T47D (cell line): ENCODE measurements at places on chromosomes 2 and 18.

GRCh38 chr2:128086244-128086643 is 4.8 kb upstream of the UGGT1 start:
- DNase-seq = no peak

DNA sequence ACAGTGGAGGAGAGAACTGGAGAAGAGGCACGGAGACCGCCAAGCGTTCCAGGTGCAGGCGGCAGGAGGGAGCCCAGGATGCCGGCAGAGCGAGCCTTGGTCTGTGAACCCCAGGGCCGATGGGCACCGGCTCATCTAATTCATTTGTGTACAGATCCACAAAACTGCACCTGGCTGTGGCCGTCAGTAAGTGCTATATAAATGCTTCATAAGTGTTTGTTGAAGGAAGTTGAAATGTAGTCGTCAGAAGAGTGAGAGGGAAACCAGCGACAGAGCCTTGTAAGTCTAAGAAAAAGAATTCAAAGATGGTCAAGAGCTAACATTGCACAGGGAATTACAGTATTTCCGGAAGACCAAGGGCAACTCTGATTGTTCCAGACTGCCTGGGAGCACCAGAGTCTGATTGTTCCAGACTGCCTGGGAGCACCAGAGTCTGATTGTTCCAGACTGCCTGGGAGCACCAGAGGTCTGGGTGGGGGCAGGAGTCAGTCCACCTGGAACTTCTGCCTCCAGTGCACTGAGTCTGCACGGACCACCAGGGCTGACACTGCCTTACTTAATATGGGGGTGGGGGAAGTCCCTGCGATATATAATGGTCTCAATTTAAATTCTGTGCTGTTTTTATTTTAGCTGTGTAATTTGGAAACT is 112.3 kb downstream of the BCL2 start:
- no peak for DNase-seq

DNA sequence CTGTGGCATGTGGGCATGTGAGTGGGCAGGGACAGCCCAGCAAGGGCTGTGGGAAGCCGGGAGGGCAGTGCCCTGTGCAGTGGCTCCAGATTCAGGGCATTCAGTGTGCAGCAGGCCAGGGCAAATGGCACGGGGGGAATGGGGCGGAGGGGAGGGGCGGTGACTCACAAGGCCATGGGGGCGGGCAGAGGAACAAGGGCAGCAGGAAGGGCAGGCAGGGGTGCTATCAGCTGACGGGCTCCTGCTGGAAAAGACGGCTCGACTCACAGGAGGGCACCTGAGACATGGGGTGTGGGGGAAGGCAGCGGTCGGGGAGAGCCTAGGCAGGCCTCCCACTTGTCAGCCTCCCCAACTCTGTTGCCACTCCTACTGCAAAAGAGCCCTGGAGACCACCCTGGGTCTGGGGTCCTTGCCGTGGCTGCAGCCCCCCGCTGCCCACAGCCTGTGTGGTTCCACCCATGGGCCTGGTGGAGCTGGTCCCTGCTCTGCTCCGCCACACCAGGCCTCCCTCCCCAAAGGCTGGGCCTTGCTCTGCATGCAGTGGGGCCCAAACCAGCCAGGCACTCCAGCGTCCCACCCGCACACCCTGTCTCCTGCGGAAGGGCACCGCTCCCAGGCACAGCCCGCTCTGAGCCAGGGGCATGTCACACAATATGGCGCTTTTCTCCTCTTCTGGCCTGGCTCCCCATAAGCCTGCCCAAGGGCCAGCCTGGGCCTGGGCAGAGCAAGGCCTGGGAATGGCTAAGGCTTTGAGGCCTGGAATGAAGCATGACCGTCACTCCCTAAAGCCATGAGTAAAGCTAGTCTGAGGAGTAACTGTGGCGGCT is 25.9 kb downstream of the HS6ST1 start:
- DNase-seq = no peak

DNA sequence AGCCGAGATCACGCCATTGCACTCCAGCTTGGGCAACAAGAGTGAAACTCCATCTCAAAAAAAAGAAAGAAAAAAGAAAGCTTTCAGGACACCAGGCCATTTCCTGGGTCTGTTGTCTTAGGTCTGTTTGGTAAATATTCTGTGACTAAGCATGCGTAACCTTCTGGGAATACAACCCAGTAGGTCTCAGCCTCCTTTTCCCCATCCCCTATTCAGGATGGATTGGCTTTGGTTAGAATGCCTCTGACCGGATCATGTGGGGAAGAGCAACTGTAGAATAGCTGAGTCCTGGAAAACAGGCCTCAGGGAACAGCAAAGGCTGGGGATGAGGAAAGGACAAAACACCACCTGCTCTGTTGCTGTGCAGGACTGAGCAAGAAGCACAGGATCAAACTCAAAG is 1.6 kb upstream of the PDCL3 start:
- DNase-seq = no peak

DNA sequence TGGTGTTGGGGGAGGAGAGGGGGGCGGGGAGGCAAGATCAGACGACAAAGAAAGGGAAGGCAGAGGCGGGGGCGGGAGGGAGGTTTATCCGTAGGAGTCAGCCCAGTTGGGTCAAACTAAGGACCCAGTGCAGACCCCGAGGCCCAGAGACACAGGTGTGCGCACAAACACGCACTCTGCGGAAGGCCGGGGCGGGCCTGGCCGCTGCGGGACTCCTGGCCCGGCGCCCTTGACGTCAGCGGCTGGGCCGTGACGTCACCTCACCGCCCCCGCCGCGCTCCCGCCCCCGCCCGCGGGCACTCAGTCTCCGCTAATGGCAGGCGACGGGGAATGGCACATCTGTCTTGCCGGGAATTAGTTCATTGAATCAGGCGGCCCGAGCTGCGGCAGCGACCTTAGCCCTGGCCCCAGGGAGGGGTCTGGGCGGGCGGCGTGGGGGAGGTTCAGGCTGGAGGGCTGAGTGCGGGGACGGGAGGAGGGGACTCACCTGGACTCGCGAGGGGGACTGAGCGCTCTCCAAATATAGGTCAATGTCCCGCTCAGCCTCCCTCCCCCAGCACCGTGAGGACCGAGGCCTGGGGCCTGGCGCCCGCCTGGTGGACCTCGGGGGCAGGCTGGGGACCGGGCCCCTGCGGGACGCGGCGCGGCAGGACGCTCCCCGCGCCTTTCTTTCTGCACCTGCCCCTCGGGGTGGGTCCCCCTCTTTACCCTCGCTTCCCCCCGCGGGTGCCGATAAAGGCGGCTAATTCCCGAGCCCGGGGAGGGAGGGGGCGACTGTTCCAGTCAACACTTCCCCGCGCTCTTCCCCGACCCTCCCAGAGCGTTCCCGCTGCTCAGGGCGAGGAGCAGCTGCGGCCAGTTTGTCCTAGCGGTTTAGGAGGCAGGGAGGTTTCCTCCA is 15.5 kb upstream of the ECEL1 start:
- DNase-seq = peak; percentile 13

- DNase-seq = no peak
These were observed 15.4 kb upstream of the TET3 start for GRCh38 chr2:73969356-73969755.

GRCh38 chr18:49151482-49151881 is 200.7 kb upstream of the SMAD7 start:
- no peak for DNase-seq

- peak; percentile 33 for DNase-seq
These were observed 13.4 kb downstream of the NOP58 start for GRCh38 chr2:202278944-202279343.

GRCh38 chr2:145020139-145020538 is 500.2 kb upstream of the ZEB2 start:
- no peak for DNase-seq

DNA sequence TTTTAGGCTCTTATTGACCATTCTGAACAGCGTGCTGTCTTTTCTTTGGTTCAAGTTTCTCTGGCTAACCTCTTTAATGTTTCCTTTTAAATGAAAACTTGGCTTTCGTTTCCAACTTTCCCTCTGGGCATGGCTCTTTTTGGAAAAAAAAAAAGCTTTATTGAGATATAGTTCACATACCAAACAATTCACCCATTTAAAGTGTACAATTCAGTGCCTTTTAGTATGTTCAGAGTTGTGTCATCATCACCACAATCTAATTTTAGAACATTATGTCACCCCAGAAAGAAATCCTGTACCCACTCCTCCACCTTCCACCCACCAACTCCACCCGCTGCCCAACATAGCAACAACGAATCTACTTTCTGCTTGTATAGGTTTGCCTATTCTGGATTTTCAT is 322.4 kb downstream of the ADCYAP1 start:
- DNase-seq = no peak

GRCh38 chr2:71545572-71546274 is 92.4 kb downstream of the DYSF start:
- DNase-seq = peak; percentile 63

- no peak for DNase-seq
These were observed 97.6 kb downstream of the EPB41L5 start for GRCh38 chr2:120110507-120110906.

GRCh38 chr18:10565835-10566234 is 40.0 kb downstream of the NAPG start:
- DNase-seq = no peak

DNA sequence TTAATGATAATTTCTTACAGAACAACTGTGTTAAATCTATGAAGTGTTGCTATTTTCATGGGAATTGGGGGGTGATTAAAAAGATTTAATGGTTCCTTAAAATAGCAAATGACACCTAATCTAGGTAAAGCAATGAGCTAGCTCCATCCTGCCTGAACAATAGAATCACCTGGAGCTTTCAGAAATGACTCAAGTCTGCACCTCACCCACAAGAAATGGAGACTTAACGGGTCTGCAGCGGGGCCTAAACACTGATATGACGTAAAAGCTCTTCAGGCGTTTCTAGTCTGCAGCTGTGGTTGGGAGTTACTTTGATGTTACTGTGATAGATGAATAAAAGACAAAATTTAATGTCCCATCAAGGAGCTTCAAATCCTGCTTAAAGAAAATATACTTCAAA is 328.2 kb downstream of the RND3 start:
- no peak for DNase-seq

DNA sequence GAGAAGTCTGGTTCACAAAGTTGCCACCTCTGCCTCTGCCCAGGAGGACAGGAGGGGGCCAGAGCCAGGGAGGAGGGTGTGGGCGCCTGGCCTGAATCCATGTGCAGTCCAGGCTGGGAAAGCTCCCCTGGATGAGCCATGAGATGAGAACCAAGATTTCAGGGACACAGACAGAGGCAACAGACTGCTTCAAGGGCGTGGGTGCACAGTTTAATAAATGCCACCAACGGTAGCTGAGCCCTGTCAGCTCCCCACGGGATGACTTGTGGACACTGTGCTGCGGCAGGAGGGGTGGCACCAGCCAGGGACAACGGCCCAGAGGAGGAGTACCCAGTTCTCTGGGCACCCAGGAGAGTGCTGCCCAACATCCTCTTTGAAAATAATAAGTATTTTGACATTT is 15.2 kb downstream of the CAPG start:
- DNase-seq = no peak

- no peak for DNase-seq
These were observed 772.2 kb downstream of the SUCLG1 start for GRCh38 chr2:83686863-83687262.

GRCh38 chr18:5238371-5238976 is 41.4 kb upstream of the AKAIN1 start:
- DNase-seq = no peak

GRCh38 chr18:69408522-69408921 is 7.8 kb downstream of the DOK6 start:
- no peak for DNase-seq

DNA sequence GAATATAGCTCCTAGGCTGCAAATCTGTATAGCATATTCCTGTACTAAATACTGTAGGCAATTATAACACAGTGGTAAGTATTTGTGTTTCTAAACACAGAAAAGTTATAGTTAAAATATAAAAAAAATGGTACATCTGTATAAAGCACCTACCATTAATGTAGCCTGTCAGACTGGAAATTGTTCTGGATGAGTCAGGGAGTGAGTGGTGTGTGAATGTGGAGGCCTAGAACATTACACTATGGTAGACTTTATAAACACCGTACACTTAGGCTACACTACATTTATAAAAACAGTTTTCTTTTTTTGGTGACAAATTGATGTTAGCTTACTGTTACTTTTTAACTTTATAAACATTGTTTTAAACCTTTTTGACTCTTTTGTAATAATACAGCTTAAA is 226.3 kb downstream of the CCDC85A start:
- no peak for DNase-seq

GRCh38 chr2:9996321-9996720 is 44.8 kb downstream of the GRHL1 start:
- DNase-seq = no peak
